Mesothelial cell of epicardium (in vitro differentiated cells): ENCODE measurements at places on chromosomes 2 and 18. TPM values are rescaled to one million over a fixed set of nuclear protein-coding genes. Genes with fewer than 3 reads are reported as not detected.

DNA sequence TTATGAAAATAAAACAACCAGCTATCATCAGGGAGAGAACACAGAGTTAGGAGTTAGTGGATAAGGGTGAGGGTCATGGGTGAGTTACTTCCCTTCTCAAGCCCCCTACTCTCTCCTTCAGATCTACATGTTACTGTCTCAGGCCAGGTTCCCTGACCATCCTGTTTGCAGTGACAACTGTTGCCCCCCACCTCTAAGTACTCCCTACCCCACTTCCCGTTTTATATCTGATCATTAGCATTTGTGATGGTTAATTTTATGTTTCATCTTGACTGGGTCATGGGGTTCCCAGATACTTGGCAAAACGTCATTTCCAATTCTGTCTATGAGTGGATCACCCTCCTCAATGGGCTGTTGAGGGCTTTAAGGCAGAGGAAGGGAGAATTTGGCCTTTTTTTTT, 32.8 kb upstream of the ATP8B1 start:
- no peak overlapping the region for H3K4me3 ChIP-seq
- H3K27ac ChIP-seq, result no peak overlapping the region
- DNase-seq, result no peak
- H3K4me1 ChIP-seq, result no peaks in the 10 kb centered on the region

DNA sequence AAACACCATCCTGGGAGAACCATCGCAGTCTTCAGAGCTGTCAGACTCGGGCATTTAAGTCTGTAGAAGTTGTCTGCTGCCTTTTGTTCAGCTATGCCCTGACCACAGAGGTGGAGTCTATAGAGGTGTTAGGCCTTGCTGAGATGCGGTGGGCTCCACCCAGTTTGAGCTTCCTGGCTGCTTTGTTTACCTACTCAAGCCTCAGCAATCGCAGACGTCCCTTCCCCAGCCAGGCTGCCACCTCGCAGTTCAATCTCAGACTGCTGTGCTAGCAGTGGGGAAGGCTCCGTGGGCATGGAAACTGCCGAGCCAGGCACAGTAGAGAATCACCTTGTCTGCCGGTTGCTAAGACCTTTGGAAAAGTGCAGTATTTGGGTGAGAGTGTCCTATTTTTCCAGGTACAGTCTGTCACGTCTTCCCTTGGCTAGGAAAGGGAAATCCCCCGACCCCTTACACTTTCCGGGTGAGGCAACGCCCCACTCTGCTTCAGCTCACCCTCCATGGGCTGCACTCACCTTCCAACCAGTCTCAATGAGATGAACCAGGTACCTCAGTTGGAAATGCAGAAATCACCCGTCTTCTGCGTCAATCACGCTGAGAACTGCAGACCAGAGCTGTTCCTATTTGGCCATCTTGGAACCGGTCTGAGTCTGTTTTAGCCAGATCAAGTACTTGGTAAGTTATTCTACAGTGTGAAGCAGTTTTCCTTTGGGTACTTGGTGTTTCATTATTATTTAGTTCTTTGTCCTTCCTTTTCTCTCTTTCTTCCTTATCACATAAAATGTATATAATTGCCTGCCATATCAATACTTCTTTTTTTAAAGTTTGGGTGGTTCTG, 71.5 kb downstream of the CDC42EP3 start:
- peaks cover 15% of the 10 kb centered on the region for H3K4me1 ChIP-seq
- H3K36me3 ChIP-seq, result peaks cover 13% of the 10 kb centered on the region
- no peak overlapping the region for H3K27ac ChIP-seq
- H3K4me3 ChIP-seq, result no peak overlapping the region
- H3K27me3 ChIP-seq, result no peaks in the 10 kb centered on the region
- no peak for DNase-seq

- H3K27ac ChIP-seq, result no peak overlapping the region
- H3K4me3 ChIP-seq, result no peak overlapping the region
- no peaks in the 10 kb centered on the region for H3K36me3 ChIP-seq
- DNase-seq, result no peak
- H3K4me1 ChIP-seq, result peaks cover 15% of the 10 kb centered on the region
Measured at GRCh38 chr2:10190737-10191532, 68.4 kb downstream of the RRM2 start.

DNA sequence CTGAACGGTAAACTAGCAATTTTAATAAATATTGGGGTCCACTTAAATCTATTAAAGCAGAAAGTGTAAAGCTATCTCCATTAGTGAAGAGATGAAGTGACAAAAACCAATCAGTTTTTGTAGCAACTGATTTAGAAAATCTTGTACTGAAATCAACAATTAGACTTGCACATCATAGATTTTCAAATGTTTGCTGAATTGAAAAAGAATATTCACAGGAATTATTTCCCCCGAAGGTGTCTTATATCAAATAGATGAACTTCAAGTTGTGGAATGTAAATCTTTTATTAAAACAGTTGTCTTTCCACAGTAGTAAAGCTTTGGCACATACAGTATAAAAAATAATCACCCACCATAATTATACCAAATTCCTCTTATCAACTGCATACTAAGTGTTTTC, 48.7 kb downstream of the ATIC start:
- H3K4me3 ChIP-seq, result no peak overlapping the region
- no peak overlapping the region for H3K27ac ChIP-seq
- peaks cover 33% of the 10 kb centered on the region for H3K36me3 ChIP-seq
- H3K27me3 ChIP-seq, result no peaks in the 10 kb centered on the region
- no peak for DNase-seq

DNA sequence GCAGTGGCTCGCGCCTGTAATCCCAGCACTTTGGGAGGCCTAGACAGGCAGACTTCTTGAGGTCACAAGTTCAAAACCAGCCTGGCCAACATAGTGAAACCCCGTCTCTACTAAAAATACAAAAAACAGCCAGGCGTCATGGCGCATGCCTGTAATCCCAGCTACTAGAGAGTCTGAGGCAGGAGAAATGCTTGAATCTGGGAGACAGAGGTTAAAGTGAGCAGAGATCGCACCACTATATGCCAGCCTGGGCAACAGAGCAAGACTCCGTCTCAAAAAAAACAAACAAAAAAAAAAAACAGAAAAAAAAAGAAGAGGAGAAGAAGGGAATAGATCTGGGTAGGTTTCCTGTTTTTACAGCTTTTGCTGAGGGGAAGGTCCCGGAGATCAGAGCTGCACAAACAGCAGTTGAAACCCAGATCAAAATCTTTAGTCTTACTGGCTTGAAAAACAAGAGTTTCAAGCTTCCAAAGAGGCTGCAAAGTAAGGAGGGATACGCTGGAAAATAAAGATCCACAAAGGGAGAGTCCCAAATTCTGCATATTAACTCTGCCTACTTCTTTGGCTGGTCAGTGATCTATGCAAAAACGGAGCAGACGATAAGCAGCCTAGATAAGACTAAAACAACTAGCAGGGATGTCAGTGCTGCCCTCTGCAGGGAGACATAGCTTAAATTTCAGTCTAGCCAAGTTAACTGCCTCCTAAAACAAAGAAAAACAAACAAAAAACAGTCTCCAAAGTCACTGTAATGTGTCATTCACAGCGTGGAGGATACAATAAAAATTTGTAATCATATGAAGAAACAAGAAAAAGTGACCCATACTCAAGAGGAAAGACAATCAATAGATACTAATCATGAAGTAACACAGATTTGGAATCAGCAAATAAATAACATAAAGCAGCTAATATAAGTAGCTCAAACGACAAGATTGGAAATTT, 74.1 kb downstream of the TLK1 start:
- DNase-seq, result no peak
- peak overlapping the region; percentile 44 for H3K4me3 ChIP-seq
- peaks cover 24% of the 10 kb centered on the region for H3K4me1 ChIP-seq
- no peaks in the 10 kb centered on the region for H3K27me3 ChIP-seq
- peak overlapping the region; percentile 82 for H3K27ac ChIP-seq
- peaks cover 12% of the 10 kb centered on the region for H3K36me3 ChIP-seq

- no peaks in the 10 kb centered on the region for H3K27me3 ChIP-seq
- no peak overlapping the region for H3K27ac ChIP-seq
- no peaks in the 10 kb centered on the region for H3K4me1 ChIP-seq
- H3K36me3 ChIP-seq, result no peaks in the 10 kb centered on the region
- no peak for DNase-seq
Measured at GRCh38 chr2:100974712-100975520, 27.2 kb upstream of the RPL31 start.

GRCh38 chr2:152347076-152347475, 12.1 kb downstream of the FMNL2 start:
- H3K4me1 ChIP-seq, result peaks cover 4% of the 10 kb centered on the region
- no peak overlapping the region for H3K27ac ChIP-seq
- no peak for DNase-seq
- no peak overlapping the region for H3K4me3 ChIP-seq
- H3K27me3 ChIP-seq, result no peaks in the 10 kb centered on the region

RAB6C gene
- total RNA-seq, result 0.16 to 0.18 TPM in 2 of 3 replicates, not detected in the other

TFCP2L1 gene
- 0.13 to 0.54 TPM (median 0.16 TPM) in 3 replicates for total RNA-seq

STK25 gene
- 183 to 193 TPM (median 192 TPM) in 3 replicates for total RNA-seq

XIRP2 gene
- total RNA-seq, result 0.07 TPM in 1 of 3 replicates, not detected in the others

TTR gene
- 2.2 TPM in 1 of 3 replicates, not detected in the others for total RNA-seq

GDF7 gene
- total RNA-seq, result 3.0 to 3.2 TPM (median 3.1 TPM) in 3 replicates

PPP1CB gene
- 158 to 161 TPM (median 160 TPM) in 3 replicates for total RNA-seq
